Omental fat pad (tissue), 4 donors: ENCODE measurements at places on chromosomes 3 and 15. TPM values are rescaled to one million over a fixed set of nuclear protein-coding genes. Genes with fewer than 3 reads are reported as not detected.

Gene MOBP
- not detected for total RNA-seq

Gene NMNAT3
- 7.7 TPM for total RNA-seq

Gene DIS3L
- 24.4 TPM for total RNA-seq

Gene RTF1
- total RNA-seq, result 18.1 TPM

Gene TLR9
- not detected for total RNA-seq

Gene IL17RB
- total RNA-seq, result 1.7 TPM

Gene C2CD4A
- total RNA-seq, result 0.09 TPM

Gene FAIM
- total RNA-seq, result 17.6 TPM
